ENCODE measurements at places on chromosomes 12 and 14.

- no peak for DNase-seq
Measured at GRCh38 chr12:99389751-99390150, 257.8 kb upstream of the GARIN6 start.

DNA sequence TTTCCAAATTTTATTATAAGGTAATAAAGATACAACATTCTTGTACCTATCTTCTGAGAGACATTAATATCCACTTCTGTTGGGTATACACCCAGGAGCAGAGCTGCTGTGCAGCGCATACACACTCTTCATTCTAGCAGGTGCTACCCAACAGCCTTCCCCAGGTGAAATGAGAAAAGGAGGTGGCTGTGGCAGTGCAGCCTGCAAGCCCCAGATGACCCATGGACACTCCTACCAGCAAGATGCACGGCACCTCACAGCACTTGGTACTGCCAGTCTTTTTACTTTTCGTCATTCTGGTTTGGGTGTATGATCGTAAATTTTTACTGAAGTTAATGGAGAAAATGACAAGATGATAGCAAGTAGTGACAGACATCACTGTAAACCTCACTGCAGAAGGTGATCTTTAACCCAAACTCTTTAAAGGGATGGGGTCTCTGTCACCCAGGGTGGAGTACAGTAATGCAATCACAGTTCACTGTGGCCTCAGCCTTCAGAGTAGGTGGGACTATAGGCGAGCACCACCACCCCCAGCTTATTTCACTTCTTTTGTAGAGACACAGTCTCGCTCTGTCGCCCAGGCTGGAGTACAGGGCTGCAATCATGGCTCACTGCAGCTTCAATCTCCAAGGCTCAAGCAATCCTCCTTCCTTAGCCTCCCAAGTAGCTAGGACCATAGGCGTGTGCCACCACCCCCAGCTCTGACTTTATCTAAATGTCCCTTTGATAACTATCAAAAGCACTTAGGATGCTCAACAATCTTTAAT, 26.5 kb downstream of the VPS37B start:
- DNase-seq = no peak

DNA sequence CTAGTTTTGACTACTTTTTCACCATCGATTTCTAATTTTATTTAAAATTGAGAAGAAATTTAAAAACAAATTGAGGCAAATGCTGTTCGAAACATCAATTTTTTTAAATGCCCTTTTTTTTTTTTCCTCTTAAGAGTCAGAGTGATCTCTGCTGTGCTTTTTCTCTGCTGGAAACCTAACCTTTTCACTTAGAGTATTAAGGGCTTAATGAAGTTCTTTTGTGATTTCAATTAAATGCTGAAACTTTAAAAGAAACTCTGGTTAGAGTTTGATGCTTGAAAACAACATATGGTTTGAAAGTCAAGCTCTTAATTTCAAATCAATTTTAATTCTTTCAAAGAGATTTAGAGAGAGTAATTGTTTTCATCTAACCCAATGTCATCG, 171.8 kb downstream of the TMTC2 start:
- no peak for DNase-seq

DNA sequence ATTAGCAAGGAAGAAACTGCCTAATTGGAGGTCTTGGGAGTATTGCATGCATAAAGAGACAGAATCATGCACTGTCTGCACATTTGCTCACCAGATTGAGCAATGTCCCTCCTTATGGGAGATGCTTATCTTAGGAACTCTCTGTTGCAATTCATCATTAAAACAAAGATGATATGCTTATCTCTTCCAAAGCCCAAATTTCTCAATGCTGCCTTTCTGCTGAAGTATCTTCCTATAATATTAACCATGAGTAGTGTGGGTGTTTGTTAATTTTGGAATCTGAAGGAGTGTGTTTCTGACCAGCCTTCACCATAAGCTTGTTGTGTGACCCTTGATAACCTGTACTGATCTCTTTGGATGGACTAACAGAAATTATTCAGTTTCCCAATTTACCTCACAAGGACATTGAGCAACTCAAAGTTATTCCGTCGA, 1257.6 kb upstream of the FLRT2 start:
- no peak for DNase-seq

DNA sequence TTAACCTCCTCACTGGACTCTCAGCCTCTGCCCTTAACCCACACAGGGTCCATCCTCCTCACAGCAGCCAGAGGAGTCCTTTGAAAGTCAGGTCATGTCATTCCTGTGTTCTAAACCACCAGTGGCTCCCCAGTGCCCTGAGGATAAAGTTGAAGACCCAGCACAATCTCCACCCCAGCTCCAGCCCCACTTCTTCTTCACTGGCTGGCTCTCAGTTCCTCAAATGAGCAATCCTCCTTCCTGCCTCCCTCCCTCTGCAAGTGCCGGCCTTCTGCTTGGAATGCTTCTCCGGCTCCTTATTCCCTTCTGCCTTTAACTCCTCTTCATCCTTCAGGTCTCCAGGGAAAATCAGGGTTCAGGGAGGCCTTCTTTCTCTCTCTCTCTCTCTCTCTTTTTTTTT, 32.0 kb upstream of the SPPL3 start:
- no peak for DNase-seq

GRCh38 chr12:80156306-80156705, 57.0 kb downstream of the OTOGL start:
- DNase-seq = no peak

DNA sequence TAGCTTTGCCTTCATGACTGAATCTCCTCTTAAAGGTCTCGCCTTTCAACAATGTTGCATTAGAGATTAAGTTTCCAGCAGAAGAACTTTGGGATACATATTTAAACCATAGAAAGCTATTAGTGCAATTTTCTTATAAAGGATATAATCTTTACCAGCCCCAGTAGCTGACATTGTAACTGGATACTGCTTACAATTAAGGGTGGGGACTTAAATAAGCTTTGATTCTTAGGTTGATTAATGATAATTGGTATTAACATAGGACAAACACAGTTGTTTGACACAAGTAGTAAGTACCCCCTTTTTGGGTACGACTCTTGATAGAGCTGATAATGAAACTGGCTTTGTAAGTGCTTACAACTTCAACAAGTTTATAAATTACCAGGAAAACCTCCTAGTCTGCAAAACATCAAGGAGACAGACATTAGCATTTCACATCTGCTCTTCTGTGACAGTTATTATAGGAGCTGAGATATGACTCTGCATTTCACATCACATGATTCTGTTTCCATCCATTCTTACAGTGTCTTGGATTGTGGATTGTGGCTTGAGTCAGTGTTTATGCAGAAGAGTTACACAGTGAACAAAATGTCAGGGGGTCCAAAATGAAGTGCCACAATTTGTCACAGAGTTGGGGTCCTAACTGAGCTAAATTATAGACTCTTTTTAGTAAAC, 249.1 kb upstream of the E2F7 start:
- no peak for DNase-seq

- no peak for DNase-seq
Measured at GRCh38 chr14:53330441-53330840, 177.3 kb upstream of the DDHD1 start.

DNA sequence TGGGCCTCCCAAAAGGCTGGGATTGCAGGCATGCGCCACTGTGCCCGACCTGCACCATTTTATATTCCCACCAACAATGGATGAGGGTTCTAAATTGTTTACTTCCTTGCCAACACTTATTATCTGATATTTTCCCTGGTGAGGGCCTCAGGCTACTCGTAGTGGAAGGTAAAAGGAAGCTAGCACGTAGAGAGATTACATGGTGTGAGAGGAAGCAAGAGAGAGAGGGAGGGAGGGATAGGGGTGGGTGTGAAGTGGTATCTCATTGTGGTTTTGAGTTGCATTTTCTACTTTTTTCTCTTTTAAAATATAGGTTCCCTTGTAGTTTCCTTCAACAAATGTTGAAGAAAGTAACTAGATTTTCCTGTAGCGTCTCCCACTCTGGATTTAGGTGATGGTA, 30.9 kb downstream of the MYO1H start:
- DNase-seq = no peak

Data from astrocyte of the spinal cord (primary cell).